ENCODE measurements at places on chromosomes 11 and 22. TPM values are rescaled to one million over a fixed set of nuclear protein-coding genes. Genes with fewer than 3 reads are reported as not detected.

GAL3ST3 gene
- total RNA-seq, result not detected

DNA sequence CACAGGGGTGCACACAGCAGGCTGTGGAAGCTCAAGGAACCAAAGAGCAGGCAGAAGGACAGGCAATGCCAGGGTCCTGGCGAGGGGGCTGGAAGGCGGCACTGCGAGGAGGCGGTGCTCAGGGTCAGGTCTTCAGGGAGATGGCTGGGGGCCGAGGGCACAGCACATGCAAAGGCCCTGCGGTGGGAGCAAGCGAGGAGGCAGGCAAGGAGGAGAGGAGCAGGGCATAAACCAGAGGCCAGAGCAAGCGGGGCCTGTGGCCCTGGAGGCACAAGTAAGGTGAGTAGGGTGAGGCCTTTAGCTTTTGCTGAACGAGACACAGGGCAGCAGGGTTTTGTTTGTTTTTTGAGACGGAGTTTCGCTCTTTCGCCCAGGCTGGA is 126.9 kb downstream of the ARHGAP8 start:
- peak; percentile 85 for DNase-seq

HBE1 gene
- not detected for total RNA-seq

DNA sequence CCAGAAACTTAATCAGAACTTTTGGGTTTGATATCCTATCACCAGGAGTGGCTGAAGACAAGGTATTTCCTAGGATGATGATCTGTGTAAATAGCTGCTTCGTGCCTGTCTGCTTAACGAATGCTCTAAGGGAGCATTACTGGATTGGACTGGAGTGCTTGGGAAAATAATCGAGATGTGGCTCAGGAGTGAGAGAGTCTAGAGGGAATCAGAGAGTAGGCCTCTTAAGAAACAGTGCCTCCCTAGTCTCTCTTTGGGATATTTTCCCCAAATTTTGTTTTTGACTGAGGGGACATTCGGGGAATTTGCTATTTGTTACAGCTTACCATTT is 2.5 kb downstream of the MAML2 start:
- DNase-seq, result no peak

DNA sequence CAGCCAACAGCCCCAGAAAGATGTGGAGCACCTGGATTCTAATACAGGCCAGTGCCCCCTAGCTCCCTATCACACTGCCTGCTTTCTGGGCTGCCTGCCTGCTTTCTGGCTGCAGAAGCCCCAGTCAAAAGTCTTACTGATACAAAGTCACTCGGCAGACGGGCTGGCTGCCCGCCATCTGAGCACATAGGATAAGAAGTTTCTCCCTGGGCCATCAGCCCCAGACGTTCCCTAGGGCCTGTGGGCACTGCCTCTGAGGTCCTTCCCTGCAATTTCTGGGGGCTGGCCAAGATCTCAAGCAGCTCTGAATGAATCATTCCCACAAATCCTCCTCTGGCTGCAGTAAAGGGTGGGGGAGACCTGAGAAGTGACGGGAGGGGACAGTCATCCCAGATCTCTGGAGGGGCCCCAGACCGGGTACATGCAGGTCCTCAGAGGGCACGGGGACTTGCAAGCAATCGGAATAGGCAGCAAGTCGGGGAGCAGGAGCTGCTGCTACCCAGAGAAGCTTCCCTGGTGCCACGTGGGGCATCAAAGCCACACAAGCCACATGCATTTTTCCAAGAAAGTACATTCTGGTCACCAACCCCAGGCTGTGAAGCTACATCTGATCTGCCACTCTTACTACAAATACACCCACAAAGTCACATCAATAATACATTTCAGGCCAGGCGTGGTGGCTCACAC is 4.7 kb downstream of the TPST2 start:
- DNase-seq, result no peak

- DNase-seq, result no peak
These were observed 2.2 kb upstream of the RAB30 start for GRCh38 chr11:83073884-83074283.

OR51E2 gene
- total RNA-seq, result not detected

NPTXR gene
- total RNA-seq, result 5.5 TPM
